ENCODE measurements at places on chromosomes 3 and 15.

DNA sequence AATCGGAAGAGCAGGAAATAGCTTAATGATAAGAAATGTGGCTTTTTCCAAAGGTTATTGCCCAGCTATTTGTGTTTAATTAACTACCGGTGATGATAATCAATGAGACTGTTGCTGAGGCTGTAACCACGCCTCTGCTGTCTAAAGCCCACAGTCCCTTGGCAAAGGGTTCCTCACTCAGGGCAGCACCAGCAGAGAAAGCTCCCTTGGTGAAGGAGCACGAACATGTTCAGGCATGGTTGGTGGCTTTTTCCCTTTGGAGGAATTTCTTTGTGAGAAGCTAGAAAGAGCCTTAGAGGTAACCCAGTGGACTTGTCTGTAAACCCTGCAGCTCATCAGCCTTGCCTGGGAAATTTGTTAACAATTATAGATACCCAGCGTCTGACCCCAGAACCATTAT lies 7.5 kb upstream of the ST6GAL1 start:
- no peak for DNase-seq

DNA sequence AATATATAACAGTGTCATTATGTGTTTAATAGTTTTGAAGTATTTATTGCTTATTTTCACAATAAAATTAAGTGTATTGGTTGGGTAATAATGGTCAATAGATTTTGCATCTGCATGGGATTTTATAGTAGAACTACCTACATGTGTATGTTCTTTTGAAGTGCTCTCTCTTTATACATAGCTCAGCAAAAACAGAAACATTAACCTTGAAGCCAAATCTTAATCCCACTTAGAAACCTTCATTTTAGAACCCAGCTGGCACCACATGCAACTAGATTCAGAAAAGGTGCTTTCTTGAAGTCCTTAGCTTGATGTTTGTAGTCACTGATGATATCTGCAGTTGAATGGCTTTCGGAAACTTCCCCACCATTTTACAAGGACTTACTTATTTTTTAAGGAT lies 146.9 kb upstream of the IL12A start:
- no peak for DNase-seq

- no peak for DNase-seq
Observed at GRCh38 chr3:100521439-100521845, 29.0 kb downstream of the TMEM45A start.

- no peak for DNase-seq
Observed at GRCh38 chr3:136414476-136414875, 164.3 kb downstream of the PCCB start.

GRCh38 chr3:77158730-77159581 lies 119.1 kb downstream of the ROBO2 start:
- no peak for DNase-seq

DNA sequence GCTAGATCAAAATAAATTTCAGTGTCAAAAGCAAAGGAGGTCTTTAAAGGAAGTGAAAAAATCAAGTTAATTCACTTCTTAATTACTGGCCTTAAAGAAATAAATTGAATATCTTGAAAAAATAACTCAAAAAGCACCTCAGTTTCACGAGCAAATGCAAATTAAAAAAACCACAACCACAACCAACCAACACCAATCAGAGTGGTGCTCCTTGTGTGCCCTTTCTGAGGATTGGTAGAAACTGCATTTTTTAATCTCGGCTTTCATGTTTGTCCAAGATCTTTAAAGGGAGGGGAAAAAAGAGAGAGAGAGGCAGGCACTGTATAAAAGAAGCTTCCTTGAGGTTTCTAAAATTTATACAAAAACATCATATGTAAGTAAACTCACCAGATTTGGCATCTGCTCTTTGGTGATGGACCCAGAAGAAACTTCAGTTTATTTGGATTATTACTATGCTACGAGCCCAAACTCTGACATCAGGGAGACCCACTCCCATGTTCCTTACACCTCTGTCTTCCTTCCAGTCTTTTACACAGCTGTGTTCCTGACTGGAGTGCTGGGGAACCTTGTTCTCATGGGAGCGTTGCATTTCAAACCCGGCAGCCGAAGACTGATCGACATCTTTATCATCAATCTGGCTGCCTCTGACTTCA lies at the start of gene GPR15:
Gene GPR15, plus strand, starts transcription at position 357 of the 653 bp plus-strand sequence. Its CDS starts 56 bp downstream, at position 413.
- no peak for DNase-seq

- peak; percentile 73 for DNase-seq
Observed at GRCh38 chr15:70025413-70026296, 72.1 kb downstream of the TLE3 start.

GRCh38 chr15:61195116-61196002 lies 33.7 kb downstream of the RORA start:
- no peak for DNase-seq

- no peak for DNase-seq
Observed at GRCh38 chr15:92954578-92954977, 54.5 kb downstream of the CHD2 start.

DNA sequence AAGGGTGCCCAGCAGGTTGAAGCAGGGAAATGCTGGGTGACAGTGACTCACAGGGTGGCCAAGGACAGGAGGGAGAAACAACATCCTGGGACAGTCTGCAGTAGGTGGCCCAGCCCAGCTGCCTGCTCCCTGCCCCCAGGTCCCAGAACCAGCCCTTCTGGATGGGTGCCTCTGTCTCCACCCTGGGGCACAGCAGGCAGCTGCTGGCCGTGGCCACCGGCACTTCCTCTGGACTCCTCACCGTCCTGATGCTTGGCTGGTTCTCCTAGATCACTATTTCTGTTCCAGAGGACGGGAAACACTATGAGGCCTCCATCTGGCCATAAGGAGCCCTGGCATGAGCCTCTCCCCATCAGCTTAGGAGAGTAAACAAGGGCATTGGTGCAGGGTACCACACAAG lies 258.9 kb downstream of the XXYLT1 start:
- DNase-seq = peak; percentile 25

GRCh38 chr15:87489456-87489855 lies 767.1 kb downstream of the NTRK3 start:
- no peak for DNase-seq

DNA sequence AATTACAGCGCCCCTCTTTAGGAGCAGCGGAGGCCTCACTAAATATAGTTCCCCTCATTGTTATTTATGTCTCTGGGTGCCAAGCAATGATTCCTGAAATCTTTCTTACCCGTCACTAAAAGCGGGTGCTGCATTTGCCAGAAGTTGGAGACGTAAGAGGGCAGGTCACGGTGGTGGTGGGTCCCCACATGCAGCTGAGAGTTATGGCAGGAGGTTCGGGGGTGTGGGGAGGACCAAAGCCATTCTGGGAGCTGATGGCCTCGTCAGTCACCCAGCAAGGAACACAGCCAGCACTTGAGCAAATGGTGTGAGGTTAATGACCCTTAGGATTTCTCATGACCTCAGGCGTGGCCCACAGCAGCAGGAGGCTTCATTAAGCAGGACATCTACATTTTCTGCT lies 129.2 kb downstream of the RAB11A start:
- no peak for DNase-seq

DNA sequence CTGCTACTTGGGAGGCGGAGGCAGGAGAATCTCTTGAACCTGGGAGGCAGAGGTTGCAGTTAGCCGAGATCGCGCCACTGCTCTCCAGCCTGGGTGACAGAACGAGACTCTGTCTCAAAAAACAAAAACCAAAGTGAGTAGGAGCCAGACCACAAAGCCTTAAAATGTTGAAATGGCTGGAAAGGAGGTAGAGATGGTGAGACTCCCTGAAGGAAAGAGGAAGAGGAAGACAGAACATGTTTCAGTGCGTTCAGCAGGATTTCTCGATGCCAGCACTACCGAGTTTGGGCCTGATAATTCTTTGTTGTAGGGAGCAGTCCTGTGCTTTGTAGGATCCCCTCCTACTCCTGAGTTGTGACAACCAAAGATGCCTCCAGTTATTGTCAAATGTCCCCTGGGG lies 189.9 kb downstream of the AKAP13 start:
- DNase-seq = no peak

DNA sequence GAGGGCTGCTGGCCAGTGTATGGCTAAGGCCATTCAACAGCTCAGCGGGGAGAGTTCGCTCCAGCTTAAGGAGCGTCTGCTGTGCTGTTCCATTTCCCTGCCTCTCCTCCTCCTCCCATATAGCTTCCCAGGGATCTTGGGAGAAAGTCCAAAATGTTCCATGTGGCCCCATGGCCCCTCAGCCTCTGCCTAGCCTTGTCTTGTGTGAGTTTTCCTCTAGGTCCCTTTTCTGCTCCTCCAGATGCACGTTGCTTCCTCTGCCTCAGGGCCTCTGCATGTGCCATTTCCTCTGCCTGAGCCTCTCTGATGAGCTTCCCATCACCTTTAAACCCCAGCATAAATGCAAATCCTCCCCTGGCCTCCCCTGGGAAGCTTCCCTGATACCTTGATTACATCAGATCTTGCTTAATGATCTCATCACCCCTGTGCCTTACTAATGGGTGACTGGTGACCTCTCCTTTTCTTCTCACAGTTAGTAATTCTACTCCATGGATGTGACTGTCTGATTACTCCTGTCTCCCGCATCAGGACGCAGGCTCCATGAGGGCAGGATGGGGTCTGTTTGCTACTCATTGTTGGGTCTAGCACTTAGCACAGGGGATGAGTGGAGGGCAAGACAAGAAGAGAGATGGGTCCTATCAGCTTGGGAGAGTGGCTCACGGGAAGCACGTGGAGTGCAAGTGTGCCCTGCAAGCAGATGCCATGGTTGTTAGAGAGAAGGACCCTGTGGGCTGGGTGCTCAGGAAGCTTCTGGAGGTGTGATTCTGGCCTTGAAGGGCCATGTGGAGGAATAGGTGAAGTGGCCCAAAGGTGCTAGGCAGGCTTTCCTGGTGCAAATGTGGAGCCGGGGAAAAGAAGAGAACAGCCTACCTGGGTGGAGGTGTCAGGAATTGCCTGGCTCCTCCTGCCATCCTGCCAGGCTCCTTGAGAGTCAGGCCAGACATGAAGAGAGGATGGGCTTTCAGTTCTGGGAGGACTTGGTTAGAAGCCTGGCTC lies 23.8 kb downstream of the ITGA11 start:
- peak; percentile 19 for DNase-seq

- no peak for DNase-seq
Observed at GRCh38 chr3:138009476-138010272, at the start of gene CLDN18. CLDN18 (plus strand) TSS chr3:138010165; CDS start chr3:138010226, 61 bp downstream.

GRCh38 chr3:3031326-3031725 lies 78.8 kb downstream of the IL5RA start:
- no peak for DNase-seq

- no peak for DNase-seq
Observed at GRCh38 chr3:171649267-171649666, 161.0 kb downstream of the PLD1 start.

GRCh38 chr3:13114811-13115575 lies 41.8 kb upstream of the IQSEC1 start:
- no peak for DNase-seq

- DNase-seq = no peak
Observed at GRCh38 chr3:30443756-30444673, 162.4 kb upstream of the TGFBR2 start.

- DNase-seq = no peak
Observed at GRCh38 chr3:2741516-2741915, 368.7 kb downstream of the IL5RA start.

DNA sequence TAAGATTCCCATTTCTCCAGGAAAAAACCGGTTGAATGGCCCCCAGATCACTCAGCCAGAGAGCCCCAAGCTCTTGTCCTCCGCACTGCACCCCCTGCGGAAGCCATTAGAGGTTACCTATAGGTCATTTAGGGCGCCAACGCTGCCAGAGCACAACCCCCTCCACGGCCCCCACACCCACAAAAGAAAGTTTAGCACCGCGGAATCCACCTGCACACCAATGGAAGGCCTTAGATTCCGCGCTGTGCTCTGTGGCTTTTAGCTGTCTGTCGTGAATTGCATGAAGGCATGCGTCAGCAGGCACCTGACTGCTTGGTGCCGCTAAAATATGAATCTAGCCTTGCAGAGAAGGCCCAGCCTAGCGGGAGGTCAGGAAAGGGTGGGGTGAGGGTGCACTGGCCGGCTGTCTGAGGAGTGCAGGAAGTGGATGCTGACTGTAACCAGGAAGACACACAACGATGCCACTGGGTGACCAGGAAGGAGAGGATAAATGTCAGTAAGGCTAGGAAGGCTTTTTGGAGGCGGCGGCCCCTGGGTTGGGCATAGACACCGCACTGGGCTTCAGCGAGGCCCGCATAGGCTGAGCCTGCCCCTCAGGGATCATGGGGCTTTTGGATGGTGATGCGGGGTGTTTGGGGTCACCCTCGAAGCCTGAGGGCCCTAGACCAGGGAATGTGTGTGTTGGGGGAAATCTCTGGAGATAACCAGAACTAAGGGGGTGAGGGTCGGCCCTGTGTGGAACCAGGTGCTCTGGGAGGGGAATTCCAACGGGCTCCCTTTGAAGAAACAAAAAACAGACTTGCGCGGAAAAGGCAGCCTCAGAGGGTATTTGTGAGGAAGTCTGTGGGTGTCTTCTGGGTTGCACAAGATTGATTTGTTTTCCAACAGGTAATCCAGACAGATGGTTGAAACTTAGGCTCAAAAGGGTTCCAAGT lies 976 bp upstream of the NUP210 start:
- DNase-seq = no peak

DNA sequence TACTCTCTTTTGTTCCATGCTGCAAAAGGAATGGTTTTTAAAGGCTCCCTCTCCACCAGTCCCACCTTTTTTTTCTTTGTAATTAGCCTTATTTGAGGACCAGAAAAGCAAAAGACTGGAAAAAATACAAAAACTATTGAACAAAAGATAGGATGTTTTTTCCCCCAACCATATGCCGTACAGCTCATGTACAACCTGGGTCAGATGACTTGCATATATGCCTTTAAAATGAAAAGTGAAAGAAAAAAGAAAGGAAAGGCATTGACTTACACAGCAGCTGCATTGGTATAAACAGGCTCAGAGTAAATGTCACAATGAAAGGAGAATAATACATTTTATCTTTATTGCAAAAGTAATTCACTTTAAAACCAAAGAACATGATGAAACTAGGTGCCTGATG lies 69.5 kb upstream of the CMC1 start:
- no peak for DNase-seq

DNA sequence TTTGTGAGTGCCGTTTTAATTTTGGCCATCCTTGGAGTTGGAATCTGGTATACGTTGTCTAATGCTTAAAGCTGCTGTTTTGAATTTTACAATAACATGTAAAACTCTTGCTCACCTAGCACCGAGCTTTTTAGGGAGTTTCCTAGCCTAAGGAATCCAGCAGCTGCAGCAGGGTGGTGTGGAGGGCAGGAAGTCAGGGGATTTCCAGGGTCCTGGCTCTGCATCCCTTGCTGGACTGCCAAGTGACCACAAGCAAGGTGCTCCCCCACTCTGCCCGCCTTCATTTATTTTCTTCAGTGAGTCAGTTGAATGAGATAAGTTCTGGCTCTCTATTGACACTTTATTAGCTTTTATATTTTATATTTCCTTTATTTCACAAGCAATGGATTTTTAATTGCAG lies 113.7 kb downstream of the ATG7 start:
- DNase-seq = no peak
